ENCODE measurements at places on chromosomes 3 and 15. TPM values are rescaled to one million over a fixed set of nuclear protein-coding genes. Genes with fewer than 3 reads are reported as not detected.

GRCh38 chr3:197820550-197821335 is 29.7 kb downstream of the LRCH3 start:
- no peak for DNase-seq

TMEM207 gene
- not detected for total RNA-seq

GRCh38 chr15:43514241-43515057 is 3.0 kb upstream of the MAP1A start:
- no peak for DNase-seq

DNA sequence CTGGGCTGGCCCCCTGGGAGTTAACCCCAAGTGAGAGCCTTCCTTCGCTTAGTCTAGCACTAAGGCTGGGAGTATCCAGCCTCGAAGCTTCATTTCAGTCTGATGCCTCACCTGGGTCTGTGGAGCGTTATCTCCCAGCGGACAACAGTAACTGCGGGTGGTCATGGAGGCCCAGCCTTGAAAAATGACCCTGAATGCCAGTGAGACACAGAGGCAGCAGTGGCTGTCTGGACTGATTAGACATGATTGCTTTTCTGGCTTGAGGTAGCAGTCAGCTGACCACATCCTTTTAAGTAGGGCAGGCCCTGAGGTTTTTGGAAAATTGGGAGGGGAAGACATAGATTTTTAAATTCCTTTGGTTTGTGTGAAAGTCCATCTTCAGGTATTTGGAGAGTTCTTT is 28.2 kb upstream of the TRIM59 start:
- no peak for DNase-seq

GRCh38 chr3:33441225-33441976 is 1.2 kb upstream of the UBP1 start:
- peak; percentile 6 for DNase-seq

DNA sequence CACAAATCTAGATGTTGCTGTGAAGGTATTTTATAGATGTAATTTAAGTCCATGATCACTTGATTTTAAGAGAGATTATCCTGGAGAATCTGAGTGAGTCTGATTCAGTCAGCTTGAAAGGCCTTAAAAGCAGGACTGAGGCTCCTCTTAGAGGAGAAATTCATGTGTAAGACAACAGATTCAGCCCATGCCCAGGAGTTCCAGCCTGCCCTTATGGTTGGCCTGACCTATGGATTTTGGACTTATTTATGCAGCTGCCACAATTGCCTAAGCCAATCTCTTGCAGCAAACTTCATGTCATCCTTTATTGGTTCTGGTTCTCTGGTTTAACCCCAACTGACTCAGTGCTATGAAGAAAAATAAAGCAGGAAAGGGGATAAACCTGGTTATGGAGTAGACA is 296.5 kb upstream of the RASGRP1 start:
- no peak for DNase-seq

ZNF717 gene
- total RNA-seq, result 22.5 TPM

GRCh38 chr3:100682056-100682853 is 27.0 kb upstream of the TFG start:
- DNase-seq, result peak; percentile 88

LRRIQ4 gene
- not detected for total RNA-seq

GRCh38 chr3:101195951-101196713 is 124.2 kb downstream of the IMPG2 start:
- no peak for DNase-seq
